Fibroblast of lung (primary cell): ENCODE measurements at places on chromosomes 7 and 10. TPM values are rescaled to one million over a fixed set of nuclear protein-coding genes. Genes with fewer than 3 reads are reported as not detected.

Gene PCLO
- 0.17 TPM in 1 of 2 replicates, not detected in the other for total RNA-seq

Gene IKZF1
- under 0.01 TPM in 1 of 2 replicates, not detected in the other for total RNA-seq

Gene VAX1
- not detected in 2 replicates for total RNA-seq

Gene C10orf53
- total RNA-seq = not detected in 2 replicates

Gene CDK1
- 4.4 and 13.9 TPM in 2 replicates for total RNA-seq

Gene FAM25G
- total RNA-seq = not detected in 2 replicates

Gene FAM13C
- total RNA-seq = 3.9 and 5.9 TPM in 2 replicates

Gene VDAC2
- total RNA-seq = 145 and 151 TPM in 2 replicates

Gene OIT3
- under 0.01 TPM in 1 of 2 replicates, not detected in the other for total RNA-seq

Gene LRRC61
- 0.33 and 1.0 TPM in 2 replicates for total RNA-seq

Gene H2BK1
- total RNA-seq = not detected in 2 replicates

Gene CUBN
- 0.51 and 1.3 TPM in 2 replicates for total RNA-seq

Gene AGBL3
- total RNA-seq = 1.3 TPM in 2 replicates

Gene SFMBT2
- 2.5 and 2.8 TPM in 2 replicates for total RNA-seq

Gene ATOH7
- under 0.01 TPM in 1 of 2 replicates, not detected in the other for total RNA-seq

Gene PRKRIP1
- total RNA-seq = 12.3 and 16.3 TPM in 2 replicates

Gene CLRN3
- total RNA-seq = not detected in 2 replicates

Gene GJD4
- 0.17 TPM in 1 of 2 replicates, not detected in the other for total RNA-seq

Gene TCAF2
- 1.3 and 1.5 TPM in 2 replicates for total RNA-seq

Gene CYP2C19
- not detected in 2 replicates for total RNA-seq

Gene GBX1
- total RNA-seq = not detected in 2 replicates

Gene PNLIP
- total RNA-seq = not detected in 2 replicates

Gene ZWINT
- total RNA-seq = 2.1 and 10.9 TPM in 2 replicates

Gene DNAJC9
- total RNA-seq = 14.5 and 20.3 TPM in 2 replicates

Gene IGF2BP3
- total RNA-seq = 1.5 and 4.3 TPM in 2 replicates

Gene AASS
- total RNA-seq = 31.6 and 49.2 TPM in 2 replicates

Gene TLL2
- total RNA-seq = 0.17 and 0.26 TPM in 2 replicates

Gene ZNF92
- total RNA-seq = 3.6 and 4.1 TPM in 2 replicates

Gene UTF1
- total RNA-seq = not detected in 2 replicates

Gene C7orf57
- total RNA-seq = not detected in 2 replicates

Gene CDK14
- total RNA-seq = 36.0 and 41.1 TPM in 2 replicates

Gene FOXP2
- total RNA-seq = 4.9 and 8.4 TPM in 2 replicates

Gene HEPACAM2
- total RNA-seq = under 0.01 TPM in 2 replicates

Gene HOGA1
- 1.0 and 1.5 TPM in 2 replicates for total RNA-seq

Gene ADAM22
- 0.51 and 0.66 TPM in 2 replicates for total RNA-seq

Gene STAM
- total RNA-seq = 21.6 and 27.9 TPM in 2 replicates

Gene FGFR2
- under 0.01 and 0.17 TPM in 2 replicates for total RNA-seq

Gene FGL2
- 6.2 and 97.6 TPM in 2 replicates for total RNA-seq

Gene STRIP2
- total RNA-seq = 4.9 and 10.9 TPM in 2 replicates

Gene CCL26
- total RNA-seq = 1.2 and 1.3 TPM in 2 replicates

Gene PSAP
- total RNA-seq = 1,180 and 1,808 TPM in 2 replicates

Gene HMX3
- total RNA-seq = not detected in 2 replicates

Gene EBLN1
- not detected in 2 replicates for total RNA-seq

Gene ALKBH4
- total RNA-seq = 11.6 and 13.2 TPM in 2 replicates

Gene MLXIPL
- 0.51 TPM in 1 of 2 replicates, not detected in the other for total RNA-seq

Gene JAKMIP3
- under 0.01 and 0.17 TPM in 2 replicates for total RNA-seq

Gene IL2RA
- total RNA-seq = not detected in 2 replicates

Gene GIMAP6
- total RNA-seq = under 0.01 TPM in 1 of 2 replicates, not detected in the other

Gene NPY
- not detected in 2 replicates for total RNA-seq

Gene CCDC3
- total RNA-seq = 0.26 and 0.33 TPM in 2 replicates

Gene IDI2
- not detected in 2 replicates for total RNA-seq

Gene PLEKHS1
- total RNA-seq = not detected in 2 replicates

Gene DEPP1
- total RNA-seq = 97.3 and 120 TPM in 2 replicates

Gene HSPA12A
- 9.5 and 15.7 TPM in 2 replicates for total RNA-seq

Gene ITPRID1
- total RNA-seq = not detected in 2 replicates

Gene BLNK
- total RNA-seq = 0.33 and 0.51 TPM in 2 replicates

Gene SGMS1
- 55.2 and 82.1 TPM in 2 replicates for total RNA-seq

Gene ATG9B
- under 0.01 TPM in 1 of 2 replicates, not detected in the other for total RNA-seq

Gene TCF7L2
- total RNA-seq = 4.1 and 5.0 TPM in 2 replicates
